ENCODE measurements at places on chromosomes 11 and 22.
A peak's percentile ranks its signal among the peaks of the same experiment; 100 is the strongest.

- no peak for DNase-seq
Observed at GRCh38 chr11:64258356-64258755, 7.0 kb downstream of the PLCB3 start.

- peak; percentile 81 for DNase-seq
Observed at GRCh38 chr11:88337987-88338668, 592 bp upstream of the CTSC start.

GRCh38 chr11:122749005-122749687 is 89.2 kb upstream of the CRTAM start:
- DNase-seq, result peak; percentile 95

GRCh38 chr11:125692887-125693286 is 12.2 kb upstream of the ACRV1 start:
- no peak for DNase-seq

- peak; percentile 86 for DNase-seq
Observed at GRCh38 chr11:121892131-121892681, 223.8 kb downstream of the BLID start.

GRCh38 chr11:31903225-31904074 is 92.3 kb upstream of the PAX6 start:
- no peak for DNase-seq

GRCh38 chr22:29641042-29641699 is 37.7 kb downstream of the NF2 start:
- peak; percentile 29 for DNase-seq

DNA sequence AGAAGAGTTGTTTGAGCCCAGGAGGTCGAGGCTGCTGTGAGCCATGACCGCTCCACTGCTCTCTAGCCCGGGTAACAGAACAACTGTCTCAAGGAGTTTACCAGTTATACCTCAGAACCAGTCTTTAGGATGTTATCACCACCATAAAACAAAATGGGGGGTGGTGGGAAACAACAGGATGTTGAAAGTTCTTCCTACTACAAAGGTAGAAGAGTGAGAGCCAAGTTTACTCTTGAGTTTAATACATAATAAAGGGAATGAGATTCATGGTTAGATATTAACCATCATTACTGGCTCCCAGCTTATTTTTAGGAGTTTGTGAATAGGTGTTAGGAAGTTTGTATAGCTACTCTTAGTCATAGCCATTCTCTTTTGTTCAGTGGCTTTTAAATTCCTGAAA is 78.8 kb upstream of the HORMAD2 start:
- no peak for DNase-seq

DNA sequence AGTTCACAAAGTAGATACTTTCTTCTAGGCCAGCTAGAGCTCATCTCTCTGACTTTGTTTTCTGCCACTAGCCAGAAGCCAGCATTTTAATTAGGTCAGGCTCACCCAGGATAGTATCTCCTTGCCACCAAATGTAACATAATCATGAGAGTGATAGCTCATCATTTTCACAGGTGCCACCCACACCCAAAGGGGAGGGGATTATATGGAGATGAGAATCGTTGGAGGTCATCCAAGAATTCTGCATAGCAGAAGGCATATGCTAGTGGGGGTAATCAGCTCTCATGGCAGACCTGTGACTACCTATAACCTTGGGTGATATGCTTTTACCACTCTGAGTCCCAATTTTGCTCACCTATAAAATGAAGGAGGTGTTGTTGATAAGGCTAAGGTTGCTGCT is 523.0 kb downstream of the METTL15 start:
- DNase-seq, result peak; percentile 16

- DNase-seq, result no peak
Observed at GRCh38 chr11:99881610-99882009, 805.5 kb upstream of the ARHGAP42 start.
